ENCODE measurements at places on chromosomes 5 and 9.

GRCh38 chr9:129334105-129334935, 156.3 kb upstream of the IER5L start:
- peak; percentile 93 for DNase-seq

GRCh38 chr5:131305138-131305689, 41.4 kb downstream of the CDC42SE2 start:
- no peak for DNase-seq

DNA sequence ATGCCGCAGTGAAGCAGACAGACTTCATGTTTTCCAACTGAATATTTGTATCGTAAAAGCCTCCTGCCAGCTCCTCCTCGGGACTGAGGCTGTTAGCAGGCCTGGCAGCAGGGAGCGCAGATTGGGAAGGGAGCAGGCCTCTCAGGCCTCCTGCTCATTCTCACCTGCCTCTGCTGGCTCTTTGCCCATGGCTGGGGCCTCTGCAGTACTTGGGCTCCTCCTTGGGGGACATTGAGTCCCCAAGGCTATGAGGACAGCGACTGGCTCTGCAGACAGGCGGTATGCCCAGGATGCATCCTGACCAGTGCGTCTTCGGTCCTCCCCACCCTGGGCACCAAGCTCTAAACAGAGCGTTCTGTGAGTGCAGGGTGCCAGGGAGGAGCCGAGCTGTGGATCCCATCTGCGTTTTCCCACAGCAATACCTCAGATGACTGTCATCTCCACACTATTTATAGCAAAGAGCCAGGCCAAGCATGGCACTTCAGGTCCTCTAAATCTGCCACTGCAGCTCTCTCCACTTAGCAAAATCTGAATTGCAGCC, 38.7 kb downstream of the TSTD2 start:
- DNase-seq, result no peak

DNA sequence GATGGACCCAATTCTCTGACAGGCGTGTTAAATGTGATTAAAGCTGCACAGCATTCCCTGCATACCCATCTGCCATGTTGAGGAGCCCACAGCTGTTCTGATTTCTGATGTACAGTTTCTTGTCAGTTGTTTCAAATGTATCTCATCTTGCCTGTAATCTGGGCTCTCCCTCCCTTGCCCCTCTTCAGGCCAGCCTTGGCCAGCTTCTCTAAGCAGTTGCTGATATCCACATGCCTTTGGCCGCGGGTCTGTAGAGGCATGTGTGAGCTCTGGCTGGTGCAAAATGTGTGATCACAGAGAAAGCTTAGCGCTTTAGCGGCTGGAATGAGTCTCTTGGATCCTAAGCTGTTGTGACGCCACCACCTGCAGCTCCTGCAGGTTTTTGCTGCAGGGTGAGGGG, 332.0 kb downstream of the MLLT3 start:
- DNase-seq, result no peak

DNA sequence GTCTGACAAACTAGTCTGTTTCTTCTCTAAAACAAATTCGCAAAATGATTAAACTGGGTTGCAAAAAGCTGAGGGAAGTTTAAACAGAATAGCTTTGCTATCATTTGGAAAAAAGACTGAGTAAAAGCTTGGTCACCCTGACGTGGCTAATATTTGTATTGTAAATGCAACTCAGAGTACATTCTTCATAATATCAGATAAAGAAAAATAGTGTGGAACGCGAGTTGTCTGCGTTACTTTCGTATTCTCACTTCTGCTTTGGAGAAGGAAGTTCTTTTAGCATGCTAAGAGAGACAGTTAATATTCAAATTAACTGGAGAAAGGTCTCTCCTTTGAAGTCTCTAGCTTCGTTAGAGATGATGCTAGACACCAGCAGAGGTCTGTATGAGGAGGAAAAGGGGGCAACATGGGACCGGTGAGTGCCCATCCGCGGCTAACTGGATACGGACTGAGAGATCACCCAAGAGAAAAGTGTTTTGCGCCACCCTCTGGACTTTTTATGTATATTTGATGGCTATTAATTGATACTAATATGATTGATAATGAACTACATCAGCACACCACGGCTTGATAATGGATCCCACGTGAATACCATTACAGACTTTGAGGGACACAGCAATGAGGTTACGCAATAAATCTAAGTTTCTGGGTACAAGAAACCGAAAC, 2.9 kb upstream of the CNTRL start:
- no peak for DNase-seq

GRCh38 chr5:126360467-126360866, 62.7 kb upstream of the GRAMD2B start:
- no peak for DNase-seq

DNA sequence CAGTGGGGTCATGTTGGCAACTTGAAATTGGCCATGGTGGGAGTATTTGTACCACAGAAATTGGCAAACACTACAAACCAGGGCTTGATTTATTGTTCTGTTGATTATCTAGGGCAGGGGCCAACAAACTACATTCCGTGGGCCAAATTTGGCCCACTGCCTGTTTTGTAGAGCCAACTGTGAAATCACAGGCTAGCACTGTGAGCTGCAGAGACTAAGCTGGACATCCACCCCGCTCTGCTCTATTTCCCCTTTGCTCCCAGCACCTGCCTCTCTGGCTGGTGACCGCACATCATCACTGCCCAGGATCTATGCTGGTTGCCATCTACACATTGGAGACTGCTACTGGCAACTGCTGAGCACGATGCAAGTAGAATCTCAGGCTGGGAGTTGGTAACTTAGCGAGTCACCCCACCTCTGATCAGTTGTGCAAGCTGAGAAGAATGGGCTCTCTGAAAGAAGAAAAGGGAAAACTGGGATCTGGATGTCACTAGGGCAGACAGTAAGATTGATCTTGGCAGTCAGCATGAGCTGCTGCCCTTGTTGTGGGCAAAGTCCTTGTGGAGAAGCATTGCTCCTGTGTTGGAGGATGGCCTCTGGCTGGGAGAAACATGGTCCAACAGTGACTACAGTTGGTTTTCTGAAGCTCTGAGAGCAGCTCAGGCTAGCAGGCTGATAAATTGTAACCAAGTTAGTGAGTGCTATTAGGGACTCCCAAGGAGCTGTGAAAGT, 144.7 kb upstream of the RAD23B start:
- DNase-seq, result no peak

DNA sequence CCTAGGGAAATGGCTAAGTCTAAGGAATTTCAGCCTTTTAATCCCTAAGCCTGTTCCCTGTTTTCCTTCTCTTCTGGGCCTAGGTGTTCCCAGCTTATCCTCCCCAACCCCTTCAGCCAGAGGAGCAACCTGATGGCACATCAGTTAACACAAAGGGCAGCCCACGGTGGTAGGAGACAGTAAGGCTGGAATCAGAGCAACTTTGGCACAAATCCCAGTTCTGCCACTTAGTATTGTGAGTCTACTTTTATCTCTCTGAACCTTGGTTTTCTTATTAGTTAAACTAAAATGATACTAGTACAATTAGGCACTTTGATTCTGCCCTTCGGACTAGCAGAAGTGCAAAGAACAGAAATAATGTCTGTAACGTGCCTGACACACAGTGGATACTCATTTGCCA, 246.8 kb downstream of the SAXO1 start:
- no peak for DNase-seq

GRCh38 chr5:179869101-179869500, 10.5 kb upstream of the MRNIP start:
- no peak for DNase-seq

DNA sequence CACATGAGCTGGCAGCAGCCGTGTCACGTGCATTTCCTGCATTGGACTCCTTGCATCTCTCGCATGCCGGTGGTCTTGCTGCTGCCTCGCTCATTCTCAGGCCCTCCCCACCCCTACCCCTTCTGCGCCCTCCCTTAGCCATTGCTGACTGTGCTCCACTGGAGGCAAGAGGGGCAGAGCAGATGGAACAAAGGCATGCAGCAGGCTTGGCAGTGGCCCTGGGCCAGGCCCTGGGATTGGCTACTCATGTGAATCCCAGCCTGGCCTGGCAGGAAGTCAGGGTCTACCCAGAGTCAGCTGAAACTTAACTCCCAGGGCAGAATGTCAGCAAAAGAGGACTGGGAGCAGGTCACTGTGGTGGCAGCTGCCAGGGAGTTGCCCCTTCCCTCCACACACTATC, 62.3 kb downstream of the TSTD2 start:
- no peak for DNase-seq

- no peak for DNase-seq
Observed at GRCh38 chr9:93596399-93596798, 20.0 kb downstream of the PHF2 start.

DNA sequence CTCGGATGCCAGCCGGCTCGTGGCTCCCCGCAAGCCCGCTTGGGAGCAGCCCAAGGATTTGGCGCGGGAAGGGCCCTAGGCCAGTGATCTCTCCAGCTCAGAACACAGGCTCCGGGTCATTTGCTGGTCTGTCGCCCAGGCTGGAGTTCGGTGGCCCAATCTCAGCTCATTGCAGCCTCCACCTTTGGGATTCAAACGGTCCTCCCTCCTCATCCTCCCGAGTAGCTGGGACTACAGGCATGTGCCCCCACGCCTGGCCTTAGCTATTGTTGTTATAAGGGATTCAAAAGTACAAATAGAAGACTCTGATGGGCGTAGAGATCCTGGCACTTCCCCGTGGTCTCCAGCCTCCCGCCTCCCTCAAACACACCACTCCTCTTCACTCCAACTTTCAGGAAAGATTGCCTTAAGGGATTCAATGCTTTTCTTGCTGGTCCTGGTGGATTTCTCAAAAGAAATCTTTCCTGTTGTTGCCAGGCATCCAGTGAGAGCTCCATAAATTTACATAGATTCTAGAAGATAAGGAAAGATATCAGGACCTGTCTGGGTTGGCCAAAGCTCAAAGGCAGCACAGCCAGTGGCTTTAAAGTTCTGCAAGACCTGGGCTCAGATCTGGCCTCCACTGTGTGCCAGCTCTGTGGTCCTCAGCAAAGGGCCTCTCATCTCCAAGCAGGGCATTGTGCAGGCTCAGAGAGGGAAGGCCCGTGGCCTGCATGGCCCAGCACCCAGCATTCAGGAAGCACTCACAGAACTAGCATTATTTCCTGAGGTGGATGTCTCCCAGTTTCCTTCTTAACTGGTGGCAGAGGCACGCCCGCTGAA, 1.0 kb downstream of the AIF1L start:
- DNase-seq, result no peak

DNA sequence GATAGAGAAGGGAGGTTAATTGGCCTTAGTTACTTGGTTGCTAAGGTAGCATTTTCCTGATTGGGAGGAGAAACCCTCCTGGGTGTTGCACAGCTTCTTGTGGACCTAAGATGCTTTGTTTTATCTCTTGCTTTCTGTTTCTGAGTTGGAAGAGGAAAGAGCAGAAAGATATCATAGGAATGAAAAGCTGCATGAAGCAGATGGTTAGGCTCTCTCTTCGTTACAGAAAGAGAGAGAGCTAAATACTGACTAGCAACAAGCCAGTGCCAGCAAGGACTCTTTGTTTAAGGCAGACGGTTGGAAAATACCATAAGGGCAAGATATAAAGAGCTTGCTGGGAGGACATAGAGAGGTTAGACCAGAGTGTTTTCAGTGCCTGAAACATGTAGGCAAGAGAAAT, 103.1 kb downstream of the ATG10 start:
- DNase-seq, result no peak

DNA sequence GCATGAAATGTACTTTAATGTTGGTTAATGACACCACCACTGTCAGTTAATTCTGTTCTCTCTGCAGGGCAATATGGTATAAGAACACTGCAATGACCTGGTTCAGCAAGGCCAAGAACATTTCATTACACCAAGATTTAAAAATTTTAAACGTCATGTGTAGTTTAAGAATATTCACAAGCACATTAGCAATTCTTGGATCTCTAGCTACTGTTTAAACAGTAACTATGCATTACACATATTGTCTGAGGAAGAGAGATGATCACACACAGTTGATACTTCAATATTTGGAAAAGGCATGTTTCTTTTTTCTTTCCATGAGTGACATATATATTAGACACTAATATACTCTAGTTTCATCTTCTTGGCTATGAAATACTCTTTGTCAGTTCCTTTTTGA, 143.0 kb downstream of the ADAMTS12 start:
- DNase-seq, result no peak

DNA sequence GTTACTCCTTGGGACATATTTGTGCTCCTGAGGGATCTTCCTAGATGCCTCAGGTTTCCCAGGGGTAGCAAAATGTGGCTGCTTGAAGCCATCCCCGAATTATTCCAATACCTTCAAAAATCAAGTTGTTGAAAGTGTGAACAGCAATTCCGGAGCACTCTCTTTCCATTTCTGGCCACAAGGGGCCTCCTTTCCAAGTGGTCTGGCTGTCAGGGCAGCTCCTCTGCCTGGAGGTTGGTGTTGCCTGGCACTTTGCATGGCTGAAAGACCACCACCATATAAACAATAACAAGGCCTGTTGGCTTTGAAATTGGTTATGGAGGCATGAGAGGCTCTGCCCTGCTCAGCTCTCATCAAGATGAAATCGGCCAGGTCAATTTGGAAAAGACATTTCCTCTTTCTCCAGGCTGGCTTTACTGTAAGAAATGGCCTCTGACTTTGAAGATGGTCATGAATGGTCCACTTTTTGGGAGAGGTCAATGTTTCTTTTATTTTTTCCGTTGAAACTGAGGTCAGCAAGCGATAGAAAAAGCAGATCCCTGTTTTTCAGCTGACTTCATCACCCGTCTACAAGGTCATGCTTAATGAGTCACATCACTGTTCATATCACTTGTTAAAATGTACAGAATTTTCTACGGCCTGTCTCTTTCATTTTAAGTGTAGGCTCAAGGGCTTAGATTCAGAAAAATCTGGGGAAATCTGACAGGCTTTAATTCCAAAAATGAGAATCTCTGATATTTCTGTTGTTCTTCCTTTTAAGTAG, 481.1 kb upstream of the ZNF608 start:
- peak; percentile 15 for DNase-seq

Data from HCT116 (cell line).